ENCODE measurements at places on chromosomes 16 and 17. TPM values are rescaled to one million over a fixed set of nuclear protein-coding genes. Genes with fewer than 3 reads are reported as not detected.

GRCh38 chr17:67554634-67555033 is 163.1 kb upstream of the NOL11 start:
- no peak for DNase-seq

- DNase-seq, result no peak
These were observed 11.4 kb upstream of the RILP start for GRCh38 chr17:1661045-1661444.

The PTX4 gene
- not detected for total RNA-seq

The HOXB4 gene
- 1.5 TPM for total RNA-seq

The SECTM1 gene
- 37.1 TPM for total RNA-seq
